HT1080 (cell line): ENCODE measurements at places on chromosomes 3 and 15.

- DNase-seq, result peak; percentile 46
These were observed 19.3 kb upstream of the ATP10A start for GRCh38 chr15:25882466-25882865.

GRCh38 chr3:135918600-135918999 is 46.9 kb upstream of the PPP2R3A start:
- DNase-seq, result peak; percentile 55

DNA sequence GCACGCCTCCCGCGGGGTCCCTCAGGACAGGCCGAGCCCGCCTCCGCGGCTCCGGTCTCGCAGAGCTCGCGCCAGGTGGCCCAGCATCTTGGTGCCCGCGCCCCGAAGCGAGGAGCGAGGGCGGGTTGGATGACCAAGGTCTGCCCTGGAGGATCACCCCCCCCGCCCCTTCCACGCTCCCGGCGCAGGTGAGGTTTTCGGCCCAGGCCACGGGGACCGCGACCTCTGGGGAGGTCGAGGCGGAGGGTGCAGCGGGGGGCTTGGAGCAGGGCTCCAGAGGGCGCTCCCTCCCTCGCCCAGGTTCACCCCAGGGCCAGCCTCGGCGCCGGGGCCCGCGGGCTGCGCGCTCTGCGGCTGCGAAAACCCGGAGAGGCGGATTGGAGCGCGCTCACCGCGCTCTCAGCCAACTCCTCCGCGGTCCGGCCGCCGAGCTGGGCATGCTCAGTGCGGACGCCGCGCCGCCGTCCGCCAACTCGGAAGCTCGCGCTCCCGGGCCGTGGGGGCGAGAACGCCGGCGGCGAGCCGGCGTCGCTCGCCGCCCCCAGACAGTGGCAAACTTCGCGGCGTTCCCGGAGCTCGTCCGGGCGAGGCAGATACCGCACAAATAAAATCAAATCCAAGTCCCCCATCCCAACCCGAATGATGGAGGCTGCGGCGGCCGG is at the start of gene MED12L:
MED12L (plus strand) TSS at position 438 of the 662 bp plus-strand sequence. CDS start 1,263 bp downstream, outside the sequence.
- peak; percentile 80 for DNase-seq

DNA sequence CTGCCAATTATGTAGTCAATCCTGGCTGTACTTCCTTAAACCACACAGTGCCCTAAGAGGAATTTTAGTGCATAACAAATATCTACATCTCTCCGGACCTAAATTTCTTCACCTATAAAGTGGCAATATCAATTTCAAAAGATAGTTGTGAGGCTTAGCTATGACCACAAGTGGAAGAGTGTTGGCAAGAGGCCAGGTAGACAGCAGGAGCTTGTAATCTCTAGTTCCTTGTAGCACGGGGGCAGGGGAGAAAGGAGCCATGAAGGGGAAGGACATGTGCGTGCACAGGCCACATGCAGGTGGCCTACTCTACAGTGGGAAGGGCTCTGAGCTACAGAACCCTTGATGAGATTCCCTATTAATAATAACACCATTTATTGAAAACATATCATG is 269.7 kb downstream of the ABHD5 start:
- DNase-seq, result peak; percentile 28
